ENCODE measurements at places on chromosomes 6 and 20.

DNA sequence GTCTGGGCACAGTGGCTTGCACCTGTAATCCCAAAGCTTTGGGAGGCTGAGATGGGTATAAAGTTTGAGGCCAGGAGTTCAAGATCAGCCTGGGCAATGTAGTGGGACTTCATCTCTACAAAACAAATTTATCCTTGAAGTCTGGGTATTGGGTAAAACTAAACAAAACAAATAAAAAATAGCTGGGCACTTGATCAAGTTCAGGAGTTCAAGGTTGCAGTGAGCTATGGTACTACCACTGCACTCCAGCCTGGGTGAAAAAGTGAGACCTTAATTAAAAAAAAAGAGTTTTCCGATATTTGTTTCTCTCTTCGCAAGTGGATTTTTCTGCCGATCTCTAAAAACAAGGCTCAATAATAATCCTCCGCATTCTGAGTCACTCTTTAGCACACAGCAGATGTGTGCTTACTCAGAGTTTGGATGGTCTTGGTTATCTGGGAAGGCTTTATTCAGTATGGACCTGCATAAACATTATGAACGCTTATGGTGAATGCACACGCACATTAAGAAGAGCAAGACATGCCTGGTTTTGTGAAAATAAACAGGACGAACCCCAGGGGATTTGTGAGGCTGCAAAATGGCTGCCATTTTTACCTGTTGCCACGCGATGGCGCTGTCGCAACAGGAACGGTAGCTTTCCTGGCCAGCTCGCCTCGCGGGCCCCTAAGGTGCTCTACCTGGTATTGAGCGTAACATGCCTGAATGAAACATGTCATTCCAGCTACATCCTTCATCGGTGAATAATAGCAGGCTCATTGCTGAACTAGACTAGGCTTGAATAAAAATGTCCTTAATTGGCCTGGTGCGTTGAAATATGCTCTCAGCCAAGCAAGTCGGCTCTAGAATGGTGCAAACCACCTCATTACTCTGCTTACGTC, 6.0 kb downstream of the OPN5 start:
- DNase-seq: peak; percentile 20

DNA sequence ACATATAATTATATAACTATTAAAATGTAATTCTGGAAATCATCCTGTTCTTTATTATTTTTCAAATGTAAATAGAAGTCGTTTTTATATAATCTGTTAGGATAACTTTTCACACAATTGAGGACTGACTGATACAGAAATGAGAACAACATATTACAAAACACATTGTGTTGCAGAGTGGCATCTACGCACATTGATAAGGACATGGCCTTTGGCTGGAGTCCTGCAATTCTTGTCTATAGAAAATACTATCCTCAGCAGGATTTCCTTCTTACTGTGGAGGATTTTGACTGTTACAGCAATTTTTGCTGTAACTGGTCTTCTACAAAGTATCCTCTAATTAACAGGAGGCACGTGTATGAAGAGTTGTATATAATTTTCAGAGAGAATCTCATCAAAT, 19.8 kb downstream of the SH3BGRL2 start:
- DNase-seq: no peak

GRCh38 chr6:133756078-133756695, 132.7 kb upstream of the TCF21 start:
- no peak for DNase-seq

GRCh38 chr20:22525821-22526220, 58.6 kb downstream of the FOXA2 start:
- DNase-seq: no peak

DNA sequence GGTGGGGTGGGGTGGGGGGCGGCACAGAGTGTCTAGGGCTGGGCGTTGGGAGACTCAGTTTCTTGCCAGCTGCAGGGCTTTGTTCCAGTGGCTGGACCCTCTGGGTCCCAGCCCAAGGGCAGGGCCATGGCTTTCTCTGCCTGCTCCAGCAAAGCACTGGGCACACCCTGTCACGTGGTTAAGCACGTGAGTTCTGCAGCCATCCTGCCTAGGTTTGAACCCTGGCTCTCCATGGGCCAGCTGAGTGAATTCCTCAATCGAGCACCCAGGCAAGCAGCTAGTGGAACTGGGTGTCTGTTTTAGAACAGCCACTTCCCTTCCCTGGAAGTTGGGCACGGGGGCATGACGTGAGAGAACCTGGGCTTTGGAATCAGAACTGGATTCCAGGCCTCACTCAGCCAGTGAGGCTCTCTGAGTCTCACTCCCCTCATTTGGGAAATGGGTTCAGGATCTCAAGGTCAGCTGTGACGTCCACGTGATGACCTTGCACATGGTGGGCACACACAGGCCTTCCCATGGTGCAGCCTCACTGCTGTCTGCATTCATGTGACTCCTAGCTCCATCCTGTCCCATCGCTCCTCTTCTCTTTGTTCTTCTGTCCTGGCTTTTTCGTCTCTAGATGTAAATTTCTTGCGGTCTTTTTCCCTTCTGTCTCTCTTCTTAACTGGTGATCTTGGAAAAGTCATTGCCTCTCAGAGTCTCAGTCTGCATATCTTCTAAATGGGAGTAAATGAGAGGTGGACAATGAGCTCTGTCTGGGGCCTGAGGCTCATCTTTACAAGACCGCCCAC, 45.9 kb downstream of the NOL4L start:
- no peak for DNase-seq

GRCh38 chr6:147106759-147107401, 97.3 kb upstream of the STXBP5 start:
- DNase-seq: no peak

GRCh38 chr6:74731204-74731603, 474.6 kb downstream of the COL12A1 start:
- DNase-seq: no peak

DNA sequence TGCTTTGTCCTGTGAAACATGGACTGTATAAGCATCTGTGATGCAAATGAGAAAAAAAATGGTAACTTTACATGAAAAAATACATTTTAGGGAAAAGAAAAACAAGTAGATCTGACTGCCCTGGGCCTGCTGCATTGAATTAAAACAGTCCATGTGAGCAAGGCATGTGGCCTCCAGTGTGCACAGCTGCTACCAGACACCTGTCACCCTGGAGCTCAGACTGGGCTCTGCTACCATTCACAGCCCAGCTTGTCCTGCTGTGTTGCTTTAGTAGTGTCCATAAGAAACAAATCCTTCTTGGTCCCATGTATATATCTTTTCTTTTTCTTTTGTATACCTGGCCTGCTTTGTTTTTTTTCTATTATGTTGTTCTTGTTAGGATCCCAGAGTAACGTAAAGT, 315.9 kb downstream of the NKAIN2 start:
- no peak for DNase-seq

GRCh38 chr6:99165838-99166237, 183.6 kb downstream of the FAXC start:
- DNase-seq: no peak

GRCh38 chr6:125751334-125751916, 2.0 kb downstream of the HEY2 start:
- no peak for DNase-seq

DNA sequence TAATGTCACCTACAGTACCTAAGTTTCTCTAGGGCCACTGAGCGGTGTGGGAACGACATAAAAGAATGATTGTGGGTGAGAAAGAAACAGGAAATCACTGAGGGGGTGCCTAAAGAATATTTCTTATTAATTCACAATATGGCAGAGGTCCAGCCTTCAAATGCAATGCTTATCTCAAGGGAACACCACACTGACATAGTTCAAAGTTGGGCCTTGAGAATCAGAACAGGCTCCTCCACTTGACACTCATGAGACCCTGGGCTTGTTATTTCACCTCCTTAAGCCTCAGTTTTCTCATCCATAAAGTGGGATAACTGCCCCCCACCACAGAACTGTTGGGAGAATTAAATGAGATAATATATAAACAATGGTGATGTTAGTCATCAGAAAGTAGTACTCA, 40.4 kb upstream of the ARHGAP18 start:
- DNase-seq: no peak

- DNase-seq: no peak
These were observed 47.5 kb downstream of the KCNQ5 start for GRCh38 chr6:72669324-72669723.

DNA sequence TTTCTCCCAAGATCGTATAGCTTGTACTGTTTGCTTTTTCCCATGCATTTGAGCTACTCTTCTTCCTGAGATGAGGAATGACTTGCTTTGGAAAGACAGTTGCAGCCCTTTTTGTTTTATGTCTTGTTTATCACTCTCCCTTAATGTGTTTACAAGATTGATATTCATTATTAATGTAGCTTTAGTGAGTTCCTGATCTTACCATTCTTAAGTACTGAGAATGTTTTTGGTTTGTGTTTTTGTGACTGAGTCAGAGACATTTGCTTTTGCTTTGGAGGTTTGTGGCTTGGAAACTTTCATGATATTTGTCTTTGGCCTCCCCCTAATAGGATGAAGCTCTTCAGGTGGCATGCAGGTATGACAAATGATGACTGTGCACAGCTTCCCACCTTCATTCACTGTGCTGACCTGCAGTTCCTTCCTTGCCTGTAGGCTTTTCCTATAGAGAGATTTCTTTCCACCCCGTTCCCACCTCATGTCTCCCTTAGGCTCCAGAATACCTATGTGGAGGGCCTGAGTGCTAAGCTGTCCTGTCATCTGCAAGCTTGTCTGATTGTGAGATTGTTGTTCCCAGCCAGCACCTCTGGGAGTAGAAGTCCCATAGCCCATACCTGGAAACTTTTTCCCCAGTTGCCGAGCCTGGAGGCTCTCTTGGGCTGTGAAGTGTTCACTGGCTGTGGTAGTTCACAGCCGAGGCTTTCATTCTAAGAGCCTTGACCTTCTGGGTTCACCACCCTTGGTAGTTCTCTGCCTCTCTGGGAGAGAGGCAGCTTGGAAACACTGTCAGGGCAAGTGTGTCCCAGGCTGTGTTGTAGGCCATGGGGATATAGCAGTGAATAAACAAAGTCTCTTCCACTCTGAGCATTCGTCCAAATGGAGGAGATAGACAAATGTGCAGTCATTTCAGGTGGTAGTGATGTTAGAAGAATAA, 27.1 kb downstream of the CDS2 start:
- DNase-seq: peak; percentile 30

GRCh38 chr6:42239736-42240375, 22.2 kb upstream of the MRPS10 start:
- peak; percentile 44 for DNase-seq

- no peak for DNase-seq
These were observed 145.6 kb upstream of the ESR1 start for GRCh38 chr6:151661928-151662327.

Measured in DMS79 treated with DMSO at 0.1 percent for 48 hours (cell line).